ENCODE measurements at places on chromosomes 12 and 14.

DNA sequence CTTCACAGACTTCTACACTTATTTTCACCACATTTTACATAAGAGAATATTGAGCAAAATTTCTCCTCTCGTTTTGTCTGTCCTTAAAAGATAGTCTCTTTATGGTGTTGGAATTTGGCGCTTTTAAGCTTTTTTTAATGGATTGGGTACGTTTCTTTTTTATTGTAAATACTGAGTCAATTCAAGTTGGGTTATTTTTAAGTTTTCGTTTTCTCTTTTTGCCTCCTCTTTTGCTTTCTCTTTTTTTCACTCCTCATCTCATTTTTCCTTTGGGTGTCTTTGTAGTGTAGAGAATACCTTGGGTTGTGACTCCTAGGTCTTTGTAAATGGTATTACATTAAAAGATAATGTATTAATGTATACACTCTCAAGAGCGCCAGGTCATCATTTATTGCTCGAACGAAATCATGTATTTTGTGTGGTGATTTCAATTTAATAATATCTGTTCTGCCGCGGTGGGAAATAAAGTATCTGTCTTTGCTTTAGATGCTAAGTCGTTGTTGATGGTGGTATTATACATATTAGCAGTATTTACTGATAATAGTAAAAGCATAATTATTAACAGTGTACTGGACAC, 845 bp downstream of the TMX1 start:
- DNase-seq = no peak

DNA sequence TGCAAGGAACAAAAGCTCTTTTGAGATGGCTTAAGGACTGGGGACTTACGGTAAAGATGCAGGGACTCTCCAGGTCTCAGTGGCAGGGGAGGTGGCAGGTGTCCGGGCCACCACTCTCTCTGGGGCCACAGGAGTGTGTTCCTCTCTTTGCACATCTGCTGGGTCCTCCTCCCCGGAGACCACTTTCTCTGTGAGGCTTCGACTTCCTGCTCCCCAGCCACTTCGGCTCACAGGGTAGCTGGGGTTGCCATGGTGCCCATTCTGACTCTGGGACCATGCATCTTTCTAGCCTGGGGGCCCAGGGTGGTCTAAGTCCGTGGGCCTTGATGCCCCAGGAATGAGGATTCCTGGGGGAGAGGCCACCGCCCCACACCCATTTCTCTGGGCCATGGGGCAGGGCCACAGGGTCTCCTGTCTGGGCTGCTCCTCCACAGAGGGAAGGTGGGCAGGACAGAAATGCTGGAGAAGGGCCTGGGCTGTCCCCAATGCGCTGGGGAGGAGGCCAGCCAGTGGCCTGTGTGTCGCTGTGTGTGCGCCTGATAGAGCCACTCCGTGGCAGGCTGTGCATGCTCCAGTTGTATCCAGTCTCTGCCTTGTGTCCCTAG, 38.5 kb downstream of the CCDC92 start:
- DNase-seq = no peak

- DNase-seq = no peak
These were observed 191.7 kb downstream of the TMX1 start for GRCh38 chr14:51431741-51432140.

- no peak for DNase-seq
These were observed 100.6 kb downstream of the ANO4 start for GRCh38 chr12:100895192-100895591.

GRCh38 chr12:46260124-46260912, 8.5 kb downstream of the SLC38A1 start:
- DNase-seq = no peak
